ENCODE measurements at places on chromosomes 13 and 19.

GRCh38 chr19:50537769-50538230, 24.1 kb upstream of the ASPDH start:
- no peak overlapping the region for H3K27ac ChIP-seq
- H3K4me1 ChIP-seq, result no peaks in the 10 kb centered on the region

DNA sequence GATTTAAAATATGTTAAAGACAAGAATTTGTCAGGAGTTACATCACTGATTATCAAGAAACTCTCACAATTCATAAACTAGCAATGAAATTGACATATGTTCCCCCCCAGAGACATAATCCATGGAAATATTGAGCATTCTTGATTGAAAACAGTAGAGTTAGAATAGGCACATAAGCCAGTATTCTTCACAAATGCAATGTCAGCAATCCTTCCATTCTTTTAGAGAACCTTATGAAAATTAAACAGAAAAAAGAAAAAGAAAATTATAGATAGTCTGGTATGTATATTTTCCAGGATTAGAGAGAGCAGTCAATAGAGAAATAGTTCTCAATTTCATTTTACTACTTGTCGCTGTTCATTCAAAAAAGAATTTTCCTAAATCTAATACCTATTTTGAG, 458.4 kb downstream of the EFNB2 start:
- H3K36me3 ChIP-seq, result no peaks in the 10 kb centered on the region
- no peaks in the 10 kb centered on the region for H3K4me1 ChIP-seq
- H3K27me3 ChIP-seq, result no peaks in the 10 kb centered on the region
- H3K4me3 ChIP-seq, result no peak overlapping the region
- H3K27ac ChIP-seq, result no peak overlapping the region

GRCh38 chr13:45796426-45797235, 54.9 kb downstream of the SIAH3 start:
- H3K27ac ChIP-seq, result no peak overlapping the region
- H3K27me3 ChIP-seq, result no peaks in the 10 kb centered on the region
- DNase-seq, result no peak
- H3K4me1 ChIP-seq, result peaks cover 3% of the 10 kb centered on the region
- no peaks in the 10 kb centered on the region for H3K36me3 ChIP-seq
- no peak overlapping the region for H3K4me3 ChIP-seq

DNA sequence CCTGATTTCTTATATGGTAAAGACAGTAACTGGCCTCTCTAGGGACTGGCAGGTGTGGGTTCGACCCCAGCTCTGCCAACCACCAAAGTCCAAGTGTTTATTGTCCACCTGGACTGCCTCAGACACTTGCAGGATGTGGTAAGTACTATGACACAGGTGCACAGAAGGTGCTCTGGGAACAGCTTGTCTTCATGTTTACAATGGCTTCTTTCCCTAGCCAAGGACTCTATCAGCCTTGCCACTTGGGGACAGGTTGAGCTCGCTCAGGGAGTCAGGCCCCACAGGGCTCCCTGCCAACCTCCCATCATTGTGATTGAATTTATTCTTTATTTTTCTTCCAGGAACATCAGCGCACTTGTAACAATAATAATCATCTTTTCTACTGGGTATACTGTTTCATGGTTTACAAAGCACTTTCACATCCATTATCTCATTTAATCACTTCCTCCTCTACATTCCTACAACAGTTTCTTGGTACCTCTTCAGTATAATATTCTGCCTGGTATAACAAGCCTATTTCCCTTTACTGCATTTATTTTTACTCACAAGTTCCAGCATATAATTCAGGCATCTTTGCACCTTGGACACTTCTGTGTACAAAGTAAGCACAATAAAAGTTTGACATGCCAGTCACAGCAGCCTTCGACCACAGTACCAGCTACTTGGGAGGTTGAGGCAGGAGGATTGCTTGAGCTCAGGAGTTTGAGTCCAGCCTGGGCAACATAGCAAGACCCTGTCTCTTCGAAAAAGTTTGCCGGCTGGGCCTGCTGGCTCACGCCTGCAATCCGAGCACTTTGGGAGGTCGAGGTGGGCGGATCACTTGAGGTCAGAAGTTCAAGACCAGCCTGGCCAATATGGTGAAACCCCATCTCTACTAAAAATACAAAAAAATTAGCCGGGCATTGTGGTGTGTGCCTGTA, 24.2 kb upstream of the GATAD2A start:
- DNase-seq, result no peak
- H3K36me3 ChIP-seq, result no peaks in the 10 kb centered on the region
- no peak overlapping the region for H3K27ac ChIP-seq
- H3K27me3 ChIP-seq, result no peaks in the 10 kb centered on the region

GRCh38 chr19:38842439-38843174, 7.2 kb downstream of the HNRNPL start:
- no peaks in the 10 kb centered on the region for H3K27me3 ChIP-seq
- no peak for DNase-seq
- no peak overlapping the region for H3K4me3 ChIP-seq
- H3K27ac ChIP-seq, result peak overlapping the region; percentile 99
- H3K4me1 ChIP-seq, result peaks cover 88% of the 10 kb centered on the region
- peaks cover 100% of the 10 kb centered on the region for H3K36me3 ChIP-seq
